CMK (cell line): ENCODE measurements at places on chromosomes 2 and 18.

- no peak for DNase-seq
These were observed 198.1 kb upstream of the RBBP8 start for GRCh38 chr18:22734791-22735627.

- DNase-seq, result no peak
These were observed 463.8 kb downstream of the LPIN1 start for GRCh38 chr2:12210016-12210933.

DNA sequence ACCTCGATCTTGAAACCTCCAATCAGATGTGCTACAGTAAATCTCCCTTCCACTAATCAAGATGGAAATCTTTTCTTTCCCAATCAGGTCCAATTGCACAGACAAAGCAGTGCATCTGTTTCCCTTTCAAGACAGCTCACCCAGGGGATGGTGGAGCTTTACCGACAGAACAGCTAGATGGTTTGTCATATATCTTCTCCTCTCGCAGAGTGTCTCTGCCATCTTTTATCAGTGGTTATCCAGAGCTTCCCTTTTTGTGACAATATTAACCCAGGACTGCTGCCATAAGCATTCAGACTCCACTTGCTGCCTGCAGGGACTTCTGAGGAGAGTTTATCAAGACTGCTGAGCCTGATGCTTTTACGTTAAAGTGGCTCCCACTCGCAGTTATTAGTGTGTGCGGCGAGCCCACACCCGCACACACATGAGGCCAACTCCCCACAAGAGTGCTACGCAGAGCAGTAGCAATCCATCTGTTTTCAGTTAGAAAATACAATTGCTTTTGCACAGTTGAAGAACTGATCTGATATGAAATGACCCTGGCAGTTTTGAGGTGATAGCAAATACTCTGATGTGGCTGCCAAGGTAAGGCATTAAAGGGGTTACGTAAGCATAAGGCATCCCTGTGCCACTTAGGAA, 398.9 kb downstream of the NCKAP5 start:
- no peak for DNase-seq

DNA sequence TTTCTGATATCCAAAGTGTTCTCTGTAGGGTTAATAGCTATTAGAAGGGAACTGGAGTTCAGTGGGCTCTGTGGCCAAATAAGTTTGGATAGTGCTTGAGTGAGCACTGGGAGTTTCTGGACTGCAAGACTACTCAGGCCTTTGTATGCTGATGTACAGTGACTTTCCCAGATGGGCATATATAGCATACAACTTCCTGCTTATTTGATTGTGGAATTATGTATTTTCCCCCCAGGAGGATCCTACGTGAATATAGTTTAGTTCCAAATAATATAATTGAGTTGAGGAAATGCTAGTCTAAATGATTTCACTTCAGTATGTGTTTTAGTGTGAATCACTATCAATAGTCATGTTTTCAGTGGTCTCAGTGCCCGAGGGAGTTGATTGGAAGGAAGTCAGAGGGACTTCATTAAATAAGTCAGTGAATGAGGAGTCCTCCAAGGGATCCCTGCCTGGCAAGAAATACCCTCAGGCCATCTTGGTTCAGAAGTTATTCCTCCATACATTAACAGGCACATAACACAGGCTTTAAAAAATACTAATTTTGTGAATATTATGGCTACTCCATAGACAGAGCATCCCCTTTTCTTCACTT, 251.4 kb downstream of the PRKCE start:
- DNase-seq, result no peak
